ENCODE measurements at places on chromosomes 16 and 17.

GRCh38 chr17:79629548-79630049 lies 18.7 kb upstream of the RBFOX3 start:
- no peak for DNase-seq

DNA sequence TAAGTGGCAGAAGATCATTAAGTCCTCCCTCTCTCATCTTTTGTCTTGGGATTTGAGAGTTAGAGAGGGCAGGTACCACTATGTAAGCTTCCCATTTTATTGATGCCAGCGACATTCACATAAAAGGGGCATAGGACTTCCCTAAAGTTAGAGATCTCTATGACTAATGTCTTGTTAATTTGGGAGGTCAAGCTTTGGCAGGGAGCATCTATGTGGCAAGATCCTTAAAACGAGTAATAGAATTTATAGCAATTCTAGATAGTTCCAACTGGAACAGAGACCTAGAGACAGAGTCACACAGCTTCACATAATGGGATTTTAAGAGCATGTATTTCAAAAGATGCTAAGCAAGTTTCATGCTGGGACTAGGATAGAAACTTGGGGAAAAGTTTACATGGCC lies 308.0 kb downstream of the MAP2K6 start:
- DNase-seq: no peak

- DNase-seq: no peak
These were observed 104.3 kb downstream of the AXIN2 start for GRCh38 chr17:65457183-65457582.

DNA sequence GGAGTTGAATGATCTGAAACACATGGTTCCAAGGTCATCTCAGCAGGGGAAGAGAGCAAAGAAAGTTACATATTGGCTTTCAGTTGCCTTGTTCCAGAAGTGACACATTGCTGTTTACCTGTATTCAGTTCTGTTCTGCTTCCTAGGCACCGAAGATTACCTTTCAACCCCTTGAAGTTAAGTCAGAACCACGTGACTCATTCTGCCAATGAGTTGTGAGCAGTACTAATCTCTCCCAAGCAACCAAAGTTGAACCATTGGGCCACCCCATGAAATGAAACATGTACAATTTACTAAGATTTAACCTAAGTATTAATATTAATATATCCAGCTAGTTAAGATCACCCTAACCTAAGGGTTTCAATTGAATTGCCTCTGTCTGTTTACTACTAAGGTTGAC lies 439.2 kb upstream of the MAF start:
- no peak for DNase-seq

DNA sequence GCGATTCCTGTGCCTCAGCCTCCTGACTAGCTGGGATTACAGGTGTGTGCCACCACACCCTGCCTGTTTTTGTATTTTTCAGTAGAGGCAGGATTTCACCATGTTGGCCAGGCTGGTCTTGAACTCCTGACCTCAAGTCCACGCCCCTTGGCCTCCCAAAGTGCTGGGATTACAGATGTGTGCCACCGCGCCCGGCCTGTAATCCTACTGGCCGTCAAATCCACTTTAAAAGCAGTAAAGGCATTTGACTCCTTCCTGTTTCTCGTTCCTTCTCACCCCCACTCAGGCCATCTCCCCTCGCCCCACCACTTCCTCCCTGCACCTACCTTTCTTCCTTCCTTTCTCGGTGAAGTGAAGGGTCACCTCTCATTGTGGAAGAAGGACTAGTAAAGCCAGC lies 69.4 kb upstream of the CREBBP start:
- no peak for DNase-seq

DNA sequence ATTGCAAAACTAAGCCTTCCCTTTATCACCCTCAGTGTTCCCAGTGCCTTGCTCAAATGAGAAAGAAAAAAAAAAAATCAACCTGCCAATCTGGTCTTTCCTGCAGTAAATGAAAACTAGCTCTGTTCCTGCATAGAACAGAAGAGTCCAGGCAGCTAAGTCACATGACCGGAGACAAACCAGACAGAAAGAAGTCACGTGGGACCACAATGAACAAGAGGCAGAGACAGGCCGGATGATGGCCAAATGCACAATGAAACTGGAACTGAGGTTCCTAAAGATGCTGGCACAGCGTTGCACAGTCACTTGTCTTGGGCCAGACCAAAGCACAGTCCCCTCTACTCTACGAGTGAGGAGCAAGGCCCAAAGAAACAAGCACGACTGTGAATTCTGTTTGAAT lies 172.5 kb downstream of the GRIN2A start:
- peak; percentile 24 for DNase-seq

DNA sequence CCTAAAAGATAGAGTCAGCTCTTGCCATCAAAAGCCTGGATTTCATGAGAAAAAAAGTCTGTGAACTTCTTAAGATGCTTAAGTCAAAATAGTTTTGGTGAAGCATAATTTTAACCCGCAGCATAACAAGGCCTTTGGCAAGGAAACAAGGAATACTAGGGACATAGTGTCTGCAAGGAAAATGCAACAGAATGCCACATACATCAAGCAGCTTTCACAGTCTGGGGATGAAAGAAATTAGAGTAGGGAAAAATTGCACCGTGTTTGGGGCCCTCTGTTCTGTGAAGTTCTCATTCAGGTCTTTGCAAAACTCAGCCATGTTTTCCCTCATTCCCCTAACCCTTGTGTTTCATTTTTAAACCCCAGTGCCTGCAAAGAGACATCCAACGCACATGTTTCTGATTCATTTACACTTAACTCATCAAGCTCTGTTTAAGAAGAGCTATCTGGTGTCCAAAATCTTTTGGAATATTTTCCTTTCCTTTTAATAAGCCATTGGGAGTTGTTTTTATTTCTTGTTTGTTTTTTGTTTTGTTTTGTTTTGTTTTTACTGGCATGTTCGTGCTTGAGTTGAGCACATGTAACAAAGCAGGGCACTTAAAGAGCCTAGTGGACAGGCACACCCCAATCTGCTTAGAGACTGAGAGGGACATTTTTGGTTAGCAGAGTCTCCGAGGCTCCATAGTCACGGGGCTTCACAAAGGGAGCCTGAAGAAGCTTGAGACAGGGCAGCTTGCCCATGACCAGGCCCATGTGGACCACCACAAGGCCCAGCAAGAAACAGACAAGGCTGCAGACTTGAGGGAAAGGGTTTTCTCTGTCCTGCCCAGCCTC lies 116.5 kb downstream of the ANKFN1 start:
- no peak for DNase-seq

- no peak for DNase-seq
These were observed 24.0 kb downstream of the MXRA7 start for GRCh38 chr17:76686538-76687297.

DNA sequence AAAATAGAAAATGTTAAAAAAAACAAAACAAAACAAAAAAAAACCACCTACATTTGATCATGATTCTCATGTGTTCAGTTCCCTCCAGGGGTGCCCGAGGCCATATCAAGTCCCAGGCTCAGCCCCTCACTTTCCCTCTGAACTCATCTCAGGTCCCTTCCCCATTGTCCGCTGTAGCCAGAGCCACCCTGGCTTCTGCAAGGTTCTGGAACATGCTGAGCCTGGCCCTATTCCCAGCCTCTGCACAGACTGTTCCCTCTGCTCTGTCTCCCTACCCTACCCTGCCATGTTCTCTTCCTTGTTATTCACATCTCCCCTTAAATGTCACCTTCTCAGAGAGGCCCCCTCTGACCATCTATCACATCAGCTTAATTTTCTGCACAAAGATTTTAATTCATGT lies 46.9 kb downstream of the TK2 start:
- no peak for DNase-seq

DNA sequence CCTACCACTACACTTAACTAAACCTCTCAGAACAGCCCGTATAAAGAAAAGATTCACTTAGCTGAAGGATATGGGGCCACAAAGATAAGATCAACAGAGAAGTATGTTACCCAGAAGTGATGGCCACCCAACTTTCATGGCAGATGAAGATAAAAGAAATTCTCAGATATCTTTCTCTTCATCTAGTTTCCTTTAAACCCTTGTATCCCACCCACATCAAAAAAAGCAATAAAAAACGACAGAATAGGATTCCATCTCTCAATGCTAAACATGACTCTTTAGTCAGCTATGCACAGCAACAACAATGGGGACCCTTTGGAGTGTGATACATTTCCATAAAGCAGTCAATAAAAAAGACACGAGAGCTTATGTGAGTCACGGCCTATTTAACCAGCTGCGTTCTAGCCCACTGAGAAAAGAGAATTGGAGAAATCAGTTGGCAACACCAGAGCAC lies 86.6 kb downstream of the SNX11 start:
- no peak for DNase-seq

DNA sequence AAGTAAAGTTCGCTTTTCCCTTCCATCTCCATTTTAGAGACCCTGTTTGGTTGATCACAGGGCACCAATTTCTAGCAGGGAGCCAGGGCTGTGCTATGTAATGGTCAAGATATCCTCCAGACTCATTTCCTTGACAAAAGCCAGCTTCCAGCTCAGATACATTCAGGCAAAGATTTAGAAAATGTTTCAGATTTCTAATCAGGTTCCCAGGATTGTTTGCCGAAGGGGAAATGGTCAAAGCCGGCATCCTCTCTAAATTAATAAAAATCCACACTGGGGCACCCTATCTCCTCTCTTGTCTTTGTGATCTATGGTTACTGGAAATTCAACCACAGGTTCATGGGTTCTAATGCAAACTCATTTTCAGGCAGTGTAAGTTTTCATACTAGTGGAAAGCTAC lies 686.8 kb upstream of the KIF2B start:
- DNase-seq: no peak
